ENCODE measurements at places on chromosomes 3 and 15.
A peak's percentile ranks its signal among the peaks of the same experiment; 100 is the strongest.

GRCh38 chr15:38843736-38844590, 279.3 kb upstream of the RASGRP1 start:
- DNase-seq, result no peak

DNA sequence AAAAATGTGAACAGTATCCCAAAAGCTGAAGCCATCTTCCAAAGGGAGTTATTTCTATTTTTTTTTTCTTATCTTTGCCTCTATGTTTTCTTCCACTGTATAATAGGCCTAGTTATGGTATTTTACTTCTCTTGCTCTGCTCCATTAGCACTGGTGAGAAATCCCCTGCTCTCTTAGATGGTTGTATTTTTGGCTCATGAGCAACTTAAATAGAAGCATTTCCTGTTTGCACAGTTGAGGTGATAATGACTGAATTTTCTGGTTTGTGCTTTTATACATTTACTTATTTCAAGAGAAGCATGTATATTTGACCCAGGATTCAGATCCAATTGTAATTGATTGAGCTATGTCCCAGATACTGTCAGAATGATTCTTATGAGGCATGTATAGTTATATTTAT, 61.6 kb upstream of the CD200R1L start:
- no peak for DNase-seq

DNA sequence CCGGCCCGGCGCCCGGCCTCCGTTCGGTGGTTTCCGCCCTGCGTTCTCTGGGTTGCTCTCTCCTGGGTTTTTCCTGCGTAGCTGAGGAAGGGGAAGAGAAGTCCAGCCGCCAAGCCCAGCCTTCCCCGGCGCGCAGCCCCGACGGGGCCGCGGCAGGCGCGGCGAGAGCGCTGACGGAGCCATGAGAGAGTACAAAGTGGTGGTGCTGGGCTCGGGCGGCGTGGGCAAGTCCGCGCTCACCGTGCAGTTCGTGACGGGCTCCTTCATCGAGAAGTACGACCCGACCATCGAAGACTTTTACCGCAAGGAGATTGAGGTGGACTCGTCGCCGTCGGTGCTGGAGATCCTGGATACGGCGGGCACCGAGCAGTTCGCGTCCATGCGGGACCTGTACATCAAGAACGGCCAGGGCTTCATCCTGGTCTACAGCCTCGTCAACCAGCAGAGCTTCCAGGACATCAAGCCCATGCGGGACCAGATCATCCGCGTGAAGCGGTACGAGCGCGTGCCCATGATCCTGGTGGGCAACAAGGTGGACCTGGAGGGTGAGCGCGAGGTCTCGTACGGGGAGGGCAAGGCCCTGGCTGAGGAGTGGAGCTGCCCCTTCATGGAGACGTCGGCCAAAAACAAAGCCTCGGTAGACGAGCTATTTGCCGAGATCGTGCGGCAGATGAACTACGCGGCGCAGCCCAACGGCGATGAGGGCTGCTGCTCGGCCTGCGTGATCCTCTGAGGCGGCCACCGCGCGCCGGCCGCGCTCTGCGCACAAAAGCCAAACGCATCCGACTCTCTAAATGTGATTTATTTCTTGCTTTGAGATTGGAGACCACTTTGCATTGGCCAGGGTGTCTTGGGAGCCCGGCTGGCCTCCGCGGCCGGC, 727 bp downstream of the RAP2B start:
- peak; percentile 10 for DNase-seq

DNA sequence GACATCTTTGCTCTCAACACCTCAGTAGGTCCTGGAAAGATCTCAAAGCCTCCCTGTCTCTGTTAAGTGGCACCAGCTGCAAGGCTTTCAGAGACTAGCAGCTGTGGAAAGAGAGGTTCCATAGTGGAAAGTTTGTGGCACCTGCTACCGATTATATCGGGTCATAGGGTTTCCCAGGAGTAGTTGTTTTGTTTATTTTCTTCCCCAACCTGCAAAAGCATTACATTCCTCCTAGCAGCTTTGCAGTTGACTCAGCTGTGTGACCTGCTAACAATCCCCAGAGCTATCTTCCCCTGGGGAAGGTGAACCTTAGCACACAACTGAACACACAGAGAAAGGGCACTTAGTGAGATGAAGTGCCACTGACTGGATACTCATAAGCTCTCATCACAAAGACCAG, 598.9 kb upstream of the GRM7 start:
- no peak for DNase-seq

- DNase-seq, result no peak
Measured at GRCh38 chr3:100873611-100874010, 119.6 kb downstream of the ABI3BP start.

- no peak for DNase-seq
Measured at GRCh38 chr3:185555101-185555501, 2.7 kb upstream of the LIPH start.

- no peak for DNase-seq
Measured at GRCh38 chr15:64864068-64864467, 22.4 kb downstream of the PLEKHO2 start.

- no peak for DNase-seq
Measured at GRCh38 chr3:50512131-50512530, 8.7 kb upstream of the CACNA2D2 start.

DNA sequence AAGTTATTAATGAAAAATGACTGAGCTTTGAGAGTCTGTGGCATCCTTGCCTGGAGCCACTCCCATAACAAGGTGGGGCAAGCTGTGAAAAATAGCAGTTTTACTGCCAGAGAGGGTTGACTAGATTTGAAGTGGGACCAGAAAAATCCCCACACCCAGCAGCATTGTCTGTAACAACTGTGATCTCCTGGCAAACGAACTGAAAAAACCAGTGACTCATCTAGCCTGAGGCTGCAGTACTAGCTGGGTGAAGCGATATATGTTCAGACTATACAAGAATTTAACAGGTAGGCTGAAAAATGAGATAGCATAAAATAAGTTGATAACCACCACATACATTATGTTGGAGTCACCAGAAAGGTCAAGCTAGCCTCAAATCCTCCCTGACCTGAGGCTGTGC, 64.0 kb downstream of the DPH6 start:
- DNase-seq, result no peak

DNA sequence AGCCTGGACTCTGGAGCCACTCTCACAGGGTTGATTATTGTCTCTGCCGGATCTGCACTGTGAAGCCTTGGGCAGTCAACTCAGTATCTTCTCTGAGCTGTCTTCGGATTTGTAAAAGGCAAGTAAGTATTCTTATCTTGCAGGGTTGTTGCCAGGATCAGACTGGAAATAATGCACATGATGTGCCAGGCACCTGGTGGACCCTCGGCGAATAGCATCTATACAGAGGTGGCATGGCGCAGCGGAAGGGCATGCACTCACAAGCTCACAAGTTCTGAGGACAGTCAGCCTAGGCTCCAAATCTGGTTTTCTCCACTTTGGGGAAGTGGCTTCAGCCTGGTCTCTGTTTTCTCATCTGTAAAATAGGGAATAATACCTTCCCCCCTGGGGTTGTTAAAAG, 113.9 kb downstream of the SRGAP3 start:
- no peak for DNase-seq

DNA sequence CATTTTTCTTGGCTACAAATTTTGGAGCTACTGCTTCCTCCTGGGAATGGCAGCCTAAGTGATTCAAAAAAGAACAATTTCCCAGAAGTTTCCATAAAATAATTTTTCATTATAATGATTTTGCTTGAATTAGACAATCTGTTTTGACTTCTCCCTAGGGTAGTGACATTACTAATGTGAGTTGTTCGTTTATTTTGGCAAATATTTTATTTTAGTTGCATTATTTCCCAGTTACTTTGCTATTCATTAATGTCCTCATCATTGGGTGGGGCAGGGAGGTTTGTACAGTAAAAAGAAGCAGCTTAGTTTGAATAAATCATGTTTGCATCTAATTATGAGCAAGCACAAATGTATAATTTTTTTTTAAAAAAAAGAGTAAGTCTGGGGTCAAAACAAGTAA, 686.6 kb downstream of the ROBO2 start:
- DNase-seq, result no peak

DNA sequence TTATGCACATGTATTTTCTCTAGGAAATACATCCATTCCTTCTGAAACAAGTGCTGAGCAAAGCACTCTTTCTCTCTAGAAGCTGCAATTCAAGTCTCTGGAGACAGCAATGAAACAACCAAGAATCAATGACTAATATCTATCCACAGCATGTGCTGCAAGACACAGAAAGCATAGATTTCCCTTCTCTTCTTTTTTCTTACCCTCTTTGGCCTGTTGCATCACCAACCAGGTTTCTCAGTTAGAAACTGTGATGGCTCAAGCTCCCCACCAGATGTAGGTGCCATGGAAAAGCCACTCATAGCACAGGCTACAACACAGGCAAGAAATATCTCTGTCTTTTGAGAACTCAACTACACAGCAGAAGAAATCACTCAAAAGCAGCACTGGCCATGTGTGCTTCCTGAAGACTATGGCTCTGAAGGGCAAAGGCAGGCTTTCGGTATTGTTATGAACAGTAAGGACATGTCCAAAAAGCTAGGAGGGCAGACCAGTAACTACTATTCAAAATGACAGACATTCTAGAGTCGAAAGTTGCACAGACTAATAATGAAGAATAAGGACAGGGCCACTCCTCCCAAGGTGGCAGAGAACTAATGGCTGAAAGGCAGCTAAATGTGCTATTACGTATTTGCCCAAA, 15.5 kb downstream of the ZDHHC3 start:
- no peak for DNase-seq

GRCh38 chr3:51350751-51351150, 34.3 kb upstream of the MANF start:
- DNase-seq, result no peak

GRCh38 chr15:67172172-67172571, 82.3 kb downstream of the AAGAB start:
- no peak for DNase-seq

DNA sequence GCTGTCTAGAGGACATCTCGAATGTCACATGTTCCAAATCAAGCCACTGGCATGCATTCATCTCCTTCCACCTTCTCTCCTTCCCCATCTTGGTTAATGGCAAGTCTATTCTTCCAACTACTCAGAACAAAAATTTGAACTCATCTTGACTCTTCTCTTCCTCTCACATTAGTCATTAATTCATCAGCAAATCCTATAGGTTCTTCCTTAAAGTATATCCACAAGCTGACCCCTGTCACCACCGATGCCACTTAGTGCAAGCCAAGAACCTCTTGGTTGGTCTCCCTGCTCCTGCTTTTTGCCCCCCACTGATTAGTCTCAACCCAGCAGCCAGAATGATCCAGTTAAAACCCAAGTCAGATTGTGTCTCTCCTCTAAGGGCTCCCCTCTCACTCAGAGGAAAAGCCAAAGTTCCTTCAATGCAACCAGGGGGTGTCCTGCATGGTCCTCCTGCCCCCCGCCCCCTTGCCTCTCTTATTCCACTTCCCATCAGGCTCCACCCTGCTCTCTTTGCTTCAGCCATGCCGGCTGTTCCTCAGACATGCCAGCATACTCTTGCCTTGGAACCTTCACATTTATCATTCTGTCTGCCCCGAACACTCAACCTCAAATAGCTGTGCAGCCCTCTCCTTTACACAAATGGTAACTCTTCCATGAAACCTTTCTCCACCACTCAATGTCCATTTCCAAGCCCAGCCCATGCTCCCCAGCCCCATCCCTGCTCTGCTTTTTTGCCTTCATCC, 1.0 kb upstream of the GALNT15 start:
- no peak for DNase-seq

GRCh38 chr3:187567661-187568121, 102.5 kb downstream of the SST start:
- DNase-seq, result no peak

DNA sequence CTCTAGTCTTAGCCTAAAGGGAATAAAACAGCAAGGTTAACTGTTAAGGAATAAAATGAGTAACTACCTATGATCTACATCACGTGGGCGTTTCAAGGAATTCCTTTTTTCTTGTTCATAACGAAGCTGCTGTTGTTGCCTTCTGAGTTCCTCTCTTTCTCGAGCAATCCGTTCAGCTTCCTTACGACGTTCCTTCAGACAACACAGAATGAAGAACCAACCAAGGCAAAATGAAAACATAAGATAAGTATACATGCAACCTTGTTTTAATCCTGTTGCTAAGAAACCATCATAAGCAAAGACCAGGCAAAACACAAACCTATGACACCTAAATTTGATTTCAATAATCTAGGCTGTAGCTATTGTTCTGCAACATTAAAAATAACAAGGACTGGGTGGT, 44.1 kb downstream of the SLTM start:
- no peak for DNase-seq

DNA sequence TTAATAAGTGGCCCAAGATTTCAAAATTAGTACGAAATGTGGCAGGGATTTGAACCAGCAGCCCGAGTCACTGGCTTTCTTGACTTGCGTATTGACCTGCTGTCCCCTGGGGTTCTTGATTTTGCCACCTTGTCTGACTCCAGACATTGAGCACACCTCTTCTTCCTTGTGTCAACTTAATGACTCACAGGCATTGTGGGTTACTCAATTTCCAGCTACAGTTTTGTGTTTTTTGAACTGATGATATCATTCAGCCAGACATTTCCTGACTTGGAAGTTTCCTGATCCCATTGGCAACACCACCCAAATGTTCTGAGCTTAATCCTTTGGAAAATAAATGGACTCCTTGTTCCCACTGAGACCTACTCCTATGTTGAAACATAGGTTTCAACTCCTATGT, 64.2 kb downstream of the MOBP start:
- DNase-seq, result no peak

DNA sequence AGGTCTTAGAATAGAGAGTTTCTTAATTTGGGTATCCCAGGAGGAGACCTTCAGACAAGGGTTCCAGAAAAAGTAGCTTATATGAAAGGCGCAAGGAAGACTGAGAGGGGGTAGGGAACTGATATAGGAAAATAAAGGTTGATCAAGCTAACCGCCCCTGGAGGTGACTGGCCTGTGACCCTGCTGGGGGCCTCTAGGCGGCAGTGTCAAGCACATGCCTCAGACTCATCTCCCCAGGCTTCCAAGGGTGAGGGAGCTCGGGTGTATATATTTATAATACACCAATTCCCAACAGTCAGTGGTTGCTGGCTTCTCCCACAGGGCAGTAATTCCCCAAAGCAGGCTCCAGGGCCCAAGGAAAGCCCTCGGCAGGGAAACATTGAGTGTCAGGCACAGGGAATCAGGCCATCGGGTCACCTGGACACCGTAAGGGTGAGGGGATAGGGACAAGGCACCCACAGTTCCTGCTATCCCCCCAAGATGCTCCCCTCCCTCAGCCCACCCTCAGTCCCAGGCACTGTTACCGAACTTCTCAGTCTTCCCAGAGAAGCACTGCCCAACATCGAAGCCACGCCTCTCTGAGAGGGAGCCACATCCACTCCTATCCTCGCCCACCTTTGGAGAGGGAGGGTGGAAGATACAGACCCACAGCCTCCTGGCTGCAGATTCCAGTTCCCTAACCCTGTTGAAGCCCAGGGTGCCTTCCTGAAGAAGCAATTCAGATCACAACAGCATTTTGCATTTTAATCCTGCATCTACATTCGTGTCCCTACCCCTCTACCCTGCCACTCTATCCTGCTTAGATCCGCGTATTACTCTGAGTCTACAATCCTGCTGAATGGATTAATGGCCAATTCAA, 19.5 kb upstream of the CAV3 start:
- DNase-seq, result no peak

GRCh38 chr15:39961051-39961450, 27.1 kb downstream of the EIF2AK4 start:
- no peak for DNase-seq

Measured in GM12892 (cell line).